ENCODE measurements at places on chromosomes 3 and 15. TPM values are rescaled to one million over a fixed set of nuclear protein-coding genes. Genes with fewer than 3 reads are reported as not detected.

Gene C3orf20
- 0.02 TPM for polyA plus RNA-seq

DNA sequence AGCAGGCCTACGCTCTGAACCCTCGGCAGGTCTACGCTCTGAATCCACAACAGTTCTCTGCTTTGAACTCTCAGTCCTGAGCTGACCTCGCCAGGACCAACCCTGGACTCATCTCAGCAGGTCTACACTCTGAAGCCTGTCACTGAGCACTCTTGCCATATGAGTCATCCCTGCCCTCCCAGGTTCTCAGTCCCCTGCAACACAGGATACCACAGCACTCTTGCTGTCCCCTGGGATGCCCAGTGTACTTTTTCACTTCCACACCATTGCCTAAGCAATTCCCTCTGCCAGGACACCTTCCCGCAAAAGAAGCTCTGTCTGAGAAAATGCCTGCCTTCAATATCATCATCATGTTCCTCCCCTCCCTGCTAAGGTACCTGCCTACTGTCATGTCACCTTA lies 42.0 kb downstream of the NUP210 start:
- no peak for DNase-seq

DNA sequence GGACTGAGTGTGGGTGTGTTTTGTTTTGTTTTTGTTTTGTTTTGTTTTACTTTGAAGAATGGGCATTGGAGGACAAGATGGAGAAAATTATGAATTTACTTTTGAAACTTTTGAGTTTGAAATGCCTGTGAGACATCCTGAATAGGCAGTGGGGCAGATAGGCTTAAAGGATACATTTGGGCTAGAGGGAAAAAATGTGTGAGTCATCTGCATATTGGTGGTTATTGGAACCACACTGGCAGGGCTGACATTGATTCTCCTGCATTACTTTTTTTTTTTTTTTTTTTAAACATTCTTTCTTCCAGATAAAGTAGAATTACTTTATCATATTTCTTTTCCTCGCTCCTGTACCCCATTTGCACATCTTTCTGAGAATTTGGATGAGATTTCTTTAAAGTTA lies 56.1 kb downstream of the CALML4 start:
- DNase-seq = no peak

DNA sequence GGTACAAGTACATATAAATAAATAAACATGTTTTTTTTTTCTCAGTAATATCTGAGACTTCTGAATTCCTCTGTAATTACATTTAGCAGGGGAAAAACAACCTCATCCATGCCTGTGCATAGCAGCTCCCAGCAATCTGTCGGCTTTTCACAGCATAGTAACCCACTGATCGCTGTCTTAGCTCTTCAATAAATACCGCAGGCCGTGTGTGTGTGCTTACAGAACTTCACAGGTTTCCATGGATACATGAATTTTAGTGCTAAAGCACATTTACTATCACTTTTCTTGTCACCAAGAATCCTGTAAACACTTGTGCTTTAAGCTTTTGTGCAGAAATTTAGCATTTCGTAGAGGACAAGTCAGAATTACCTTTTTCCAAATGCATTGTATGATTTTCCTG lies 4.0 kb upstream of the PLAAT1 start:
- no peak for DNase-seq

- no peak for DNase-seq
These were observed 48.9 kb downstream of the ASB7 start for GRCh38 chr15:100651253-100651652.

GRCh38 chr3:117754841-117755240 lies 1045.3 kb downstream of the TUSC7 start:
- no peak for DNase-seq

- no peak for DNase-seq
These were observed 118.6 kb upstream of the NR2E3 start for GRCh38 chr15:71691458-71692417.

GRCh38 chr3:172100482-172100881 lies 61.1 kb downstream of the FNDC3B start:
- DNase-seq = no peak

- no peak for DNase-seq
These were observed 271.2 kb downstream of the PTPRG start for GRCh38 chr3:61832375-61833229.

DNA sequence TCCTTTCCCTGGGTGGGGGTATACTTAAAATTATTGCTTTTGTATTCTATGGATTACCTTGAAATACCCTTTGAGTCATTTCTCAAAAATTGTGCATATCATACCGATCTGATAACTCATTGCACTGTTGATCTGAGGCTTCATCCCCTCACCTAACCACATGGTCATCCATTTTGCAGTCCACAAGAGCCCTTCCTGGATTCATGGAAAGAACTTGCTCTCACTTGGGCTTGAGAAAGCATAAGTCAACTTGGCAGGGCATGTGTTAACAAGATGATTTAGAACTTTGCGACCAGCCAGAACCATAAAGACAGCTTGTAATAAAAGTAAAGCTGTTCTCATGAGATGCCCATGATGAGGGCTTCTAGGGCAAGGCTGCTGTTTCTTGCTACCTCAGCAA lies 22.2 kb downstream of the MME start:
- no peak for DNase-seq
